ENCODE measurements at places on chromosomes 5 and 9.

GRCh38 chr5:107676702-107677101, 6.0 kb upstream of the EFNA5 start:
- DNase-seq, result no peak

DNA sequence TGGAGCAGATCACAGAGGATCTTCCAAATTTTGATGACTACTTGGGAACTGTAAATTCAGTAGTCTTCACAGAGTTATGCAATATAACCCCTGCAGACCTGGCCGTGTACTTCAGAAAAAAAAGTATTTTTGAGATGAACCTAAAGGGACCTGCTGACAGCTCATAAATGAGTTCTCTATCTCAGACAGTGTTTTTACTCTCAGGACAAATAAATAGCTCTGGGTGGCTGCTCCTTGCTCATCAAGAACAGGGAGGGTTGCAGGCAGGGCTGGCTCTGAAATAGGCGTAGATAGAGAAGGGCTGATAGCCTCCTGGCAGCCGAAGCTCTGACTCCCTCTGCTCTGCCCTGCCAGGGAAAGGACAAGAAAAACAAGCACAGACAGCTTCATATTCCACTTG, 64.8 kb downstream of the PLAC8L1 start:
- DNase-seq, result no peak

DNA sequence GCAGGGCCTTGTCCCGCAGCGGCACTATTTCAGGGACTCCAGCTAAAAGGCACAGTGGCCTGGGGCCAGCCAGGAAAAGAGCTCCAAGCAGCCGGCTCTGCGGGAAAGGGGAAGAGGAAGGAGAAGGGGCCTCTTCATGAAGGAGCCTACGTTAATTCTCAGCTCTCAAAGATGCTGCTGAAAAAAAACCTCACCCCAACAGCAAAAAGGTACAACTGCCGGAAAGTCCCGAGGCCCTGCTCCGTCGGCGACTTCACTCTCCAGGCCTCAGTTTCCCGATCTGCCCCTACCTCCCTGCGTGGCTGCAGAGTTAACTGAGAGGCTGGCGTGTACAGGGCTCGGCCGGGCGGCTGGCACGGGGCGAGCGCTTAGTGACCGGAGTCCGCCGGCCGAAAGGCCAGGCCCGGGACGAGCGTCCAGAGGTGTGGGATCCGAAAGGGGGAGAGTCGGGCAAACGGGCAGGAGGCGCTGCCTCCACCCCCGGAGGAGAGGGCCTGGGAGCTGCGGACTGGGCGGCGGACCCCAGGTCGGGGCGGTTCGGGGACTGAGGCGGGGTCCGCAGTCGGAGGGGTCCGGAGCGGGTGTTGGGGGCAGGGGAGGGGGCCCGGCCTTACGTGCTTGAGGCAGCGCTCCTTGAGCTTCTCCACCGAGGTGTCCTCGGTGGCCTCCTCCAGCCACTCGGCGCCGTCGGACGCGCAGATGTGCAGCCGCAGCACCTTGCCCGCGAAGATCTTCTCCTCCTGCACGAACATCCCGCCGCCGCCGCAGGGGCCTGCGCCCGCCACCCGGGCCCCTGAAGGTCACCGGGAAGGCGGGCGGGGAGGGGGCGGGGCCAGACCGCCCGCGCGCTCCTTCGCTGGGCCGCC, 529 bp downstream of the UBAC1 start:
- no peak for DNase-seq

GRCh38 chr5:168324859-168325630, 33.6 kb downstream of the WWC1 start:
- DNase-seq, result no peak

- DNase-seq, result no peak
Measured at GRCh38 chr9:114279693-114280092, 43.2 kb upstream of the ORM1 start.

GRCh38 chr5:174303035-174303434, 257.5 kb downstream of the NSG2 start:
- no peak for DNase-seq

Data from DMS153 (cell line).